ENCODE measurements at places on chromosomes 1 and 21. TPM values are rescaled to one million over a fixed set of nuclear protein-coding genes. Genes with fewer than 3 reads are reported as not detected.

CNKSR1 gene
- total RNA-seq = 1.8 TPM

TCHH gene
- under 0.01 TPM for total RNA-seq

JAM2 gene
- 19.6 TPM for total RNA-seq

CLCA4 gene
- 2.1 TPM for total RNA-seq

CC2D1B gene
- 20.0 TPM for total RNA-seq

OR4F29 gene
- total RNA-seq = not detected

KCNE1 gene
- 7.2 TPM for total RNA-seq

ADGRB2 gene
- 1.4 TPM for total RNA-seq

COQ8A gene
- total RNA-seq = 57.8 TPM

EFNA3 gene
- 1.4 TPM for total RNA-seq

TCEANC2 gene
- 6.9 TPM for total RNA-seq

CLDN17 gene
- not detected for total RNA-seq

DIO1 gene
- not detected for total RNA-seq

RAB7B gene
- total RNA-seq = 1.8 TPM

HCRTR1 gene
- not detected for total RNA-seq

UQCRHL gene
- 2.2 TPM for total RNA-seq

GJB3 gene
- not detected for total RNA-seq

HUNK gene
- 1.5 TPM for total RNA-seq

DAB1 gene
- 1.1 TPM for total RNA-seq

PIK3R3 gene
- total RNA-seq = 6.2 TPM

Data from sigmoid colon (tissue), 7 donors.